Mucosa of descending colon (tissue), 3 donors: ENCODE measurements at places on chromosomes 3 and 15.

- no peak for DNase-seq
These were observed 283.1 kb downstream of the NFKBIZ start for GRCh38 chr3:102132370-102132769.

DNA sequence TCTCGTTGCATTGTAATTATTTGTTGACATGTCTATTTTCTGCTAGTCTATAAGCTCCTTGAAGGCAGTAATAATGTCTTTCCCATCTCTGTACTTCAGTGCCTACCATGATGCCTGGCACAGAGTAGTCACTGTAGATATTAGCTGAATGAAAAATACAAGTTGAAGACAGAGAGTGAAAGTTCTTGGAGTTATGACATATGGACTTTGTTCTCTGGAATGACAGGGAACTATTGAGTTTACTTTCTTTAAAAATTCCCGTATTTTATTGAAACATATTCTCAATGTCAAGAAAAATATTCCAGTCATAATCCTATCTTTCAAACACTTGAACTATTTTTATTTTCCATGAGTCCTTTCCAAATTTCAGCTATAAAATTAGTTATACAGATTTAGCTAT, 3.0 kb downstream of the BLM start:
- DNase-seq, result no peak

DNA sequence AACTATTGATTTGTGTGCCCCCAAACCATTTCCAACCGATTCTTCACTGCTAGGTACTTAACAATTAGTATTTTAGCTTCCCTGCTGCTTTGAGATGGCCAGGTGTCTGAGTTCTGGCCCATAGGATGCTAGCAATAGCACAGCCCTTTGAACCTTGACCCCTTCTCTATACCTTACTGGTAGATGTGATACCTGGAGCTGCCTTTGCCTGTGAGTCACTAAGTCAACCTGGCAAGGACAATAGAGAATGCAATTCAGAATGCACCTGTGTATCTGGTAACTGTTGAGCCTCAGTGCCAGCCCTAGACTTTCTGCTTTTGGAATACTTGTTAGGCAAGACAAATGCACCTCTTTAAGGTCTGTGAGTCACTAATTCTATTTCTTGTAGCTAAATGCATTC, 467.4 kb downstream of the GRM7 start:
- DNase-seq, result no peak

DNA sequence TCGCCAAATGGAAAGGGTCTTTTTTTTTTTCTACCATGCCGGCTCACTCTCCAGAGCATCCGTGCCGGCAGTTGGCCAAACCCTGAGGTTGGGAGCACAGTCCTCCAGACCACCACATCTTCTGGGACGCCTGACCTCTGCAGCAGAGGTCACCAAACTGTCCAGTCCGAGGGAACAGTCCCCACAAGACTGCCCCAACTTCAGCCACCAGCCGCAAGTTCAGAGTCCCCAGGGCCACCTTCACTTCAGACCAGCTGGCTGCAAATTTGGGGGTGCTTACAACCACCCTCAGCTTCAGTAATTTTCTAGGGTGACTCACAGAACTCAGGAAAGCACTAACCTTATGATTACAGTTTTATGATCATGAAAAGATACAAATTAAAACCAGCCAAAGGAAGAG, 28.9 kb downstream of the PLA2G4D start:
- no peak for DNase-seq

DNA sequence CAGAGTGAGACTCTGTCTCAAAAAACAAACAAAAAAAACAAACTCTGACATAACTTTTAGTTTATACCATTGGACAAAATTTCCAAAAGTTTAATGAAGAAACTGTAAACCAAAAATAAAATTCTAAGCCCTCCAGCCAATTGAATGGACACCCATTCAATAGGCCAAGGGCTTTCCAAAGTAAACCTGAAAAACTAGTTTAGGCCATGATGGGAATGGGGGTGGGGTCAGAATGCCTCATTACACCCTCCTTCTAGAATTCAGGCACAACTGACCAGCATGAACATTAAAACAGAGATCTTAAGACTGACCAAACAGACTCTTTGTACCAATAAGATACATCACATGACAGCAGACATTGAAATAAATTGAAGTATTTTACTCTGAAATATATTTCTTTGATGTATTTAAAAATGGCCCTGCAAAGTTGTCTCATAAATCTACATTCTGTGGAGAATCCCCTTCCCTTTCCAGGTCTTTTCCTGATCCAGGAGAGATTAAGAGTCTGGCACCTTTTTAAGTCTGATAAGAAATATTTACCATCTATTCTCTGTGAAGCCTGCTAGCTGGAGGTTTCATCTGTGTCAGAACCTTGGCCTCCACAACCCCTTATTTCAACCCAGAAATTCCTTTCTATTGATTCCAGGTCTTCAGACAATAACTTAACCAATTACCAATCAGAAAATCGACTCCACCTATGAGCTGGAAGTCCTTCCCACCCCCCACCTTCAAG, 15.7 kb downstream of the THOC7 start:
- DNase-seq, result no peak
